ENCODE measurements at places on chromosomes 1 and 21.

- no peak for DNase-seq
Measured at GRCh38 chr1:193411714-193412113, 225.3 kb upstream of the B3GALT2 start.

DNA sequence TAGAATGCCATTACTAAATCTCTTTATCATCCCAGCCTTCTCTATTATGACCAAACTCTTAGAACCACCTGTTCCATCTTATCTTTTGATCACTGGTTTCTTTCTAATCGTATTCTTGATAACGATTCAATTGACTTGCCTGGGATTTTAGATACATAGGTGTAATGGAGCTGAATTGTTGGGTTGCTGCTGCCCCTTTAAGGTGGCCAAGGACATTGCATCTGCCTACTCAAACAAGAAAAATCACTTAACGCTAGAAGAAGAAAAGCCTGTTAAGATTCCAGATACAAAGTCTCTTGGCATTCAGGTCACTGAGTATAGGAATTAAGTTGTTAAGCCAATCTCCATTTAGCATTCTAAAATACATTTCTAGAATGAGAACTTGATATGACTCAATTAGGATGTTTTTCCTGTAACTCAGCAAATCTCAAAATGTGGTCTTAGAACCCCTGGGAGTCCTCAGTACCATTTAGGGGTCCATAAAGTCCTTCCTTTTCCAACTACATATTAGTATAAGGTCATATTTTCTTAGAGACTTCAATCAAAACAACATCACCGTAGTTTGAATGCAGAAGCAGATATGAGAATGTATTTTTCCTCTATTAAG is 12.4 kb downstream of the NEXN start:
- peak; percentile 22 for DNase-seq

- DNase-seq: no peak
Measured at GRCh38 chr1:220717800-220718640, 27.9 kb downstream of the C1orf115 start.

DNA sequence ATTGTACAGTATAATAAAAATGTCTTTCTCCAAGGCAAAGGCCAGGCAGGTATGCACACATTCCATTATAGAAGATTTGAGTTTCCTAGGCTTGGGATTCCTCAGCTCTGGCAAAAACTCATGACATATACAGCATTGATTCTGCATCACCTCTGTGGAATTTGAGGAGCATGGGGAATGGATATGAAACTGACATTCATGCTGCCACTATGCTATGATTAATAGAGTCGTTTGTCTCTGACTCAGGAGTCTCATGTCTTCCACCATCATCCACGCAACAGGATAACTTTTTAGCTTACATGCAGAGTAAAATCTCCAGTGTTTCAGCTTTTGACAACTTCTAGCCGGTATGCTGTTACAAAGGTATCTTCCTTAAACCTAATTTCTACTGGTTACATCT is 49.8 kb upstream of the ADORA3 start:
- DNase-seq: no peak

GRCh38 chr1:34984435-34984792 is 733 bp downstream of the TMEM35B start:
- no peak for DNase-seq

DNA sequence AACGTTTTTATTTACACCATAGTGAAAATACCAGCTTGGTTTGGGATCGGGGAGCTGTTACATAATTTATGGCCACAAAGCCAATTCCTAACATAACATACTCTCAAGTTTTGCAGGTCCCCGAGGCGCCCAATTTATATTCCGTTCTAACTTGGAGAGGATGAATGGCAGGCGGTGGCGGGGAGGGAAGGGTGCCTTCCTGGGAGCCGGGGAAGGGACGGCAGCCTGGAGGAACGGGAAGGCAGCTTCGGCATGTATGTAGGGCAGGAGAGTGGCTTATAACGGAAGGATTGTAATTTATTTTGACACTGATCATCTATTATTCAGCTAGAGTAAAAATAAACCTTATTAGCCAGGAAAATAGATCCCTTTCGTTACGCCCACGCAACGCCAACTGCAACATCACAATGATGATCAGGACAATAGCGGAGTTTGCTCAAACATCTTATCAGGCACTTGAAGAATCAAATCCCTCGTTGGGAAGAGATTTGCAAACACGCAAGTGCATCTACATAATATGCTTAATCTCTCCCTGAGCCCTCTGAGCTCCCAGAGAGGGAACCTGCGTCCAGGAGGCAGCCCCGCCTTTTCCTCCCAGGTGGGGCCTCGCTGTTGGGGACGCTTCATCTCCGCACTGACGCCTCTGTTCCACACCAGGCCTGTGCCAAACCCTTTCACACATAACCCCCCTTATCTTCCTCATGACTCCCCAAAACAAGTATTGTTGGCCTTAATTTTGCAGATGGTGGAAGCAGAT is 93.7 kb upstream of the C1orf174 start:
- DNase-seq: no peak

GRCh38 chr1:201310986-201311355 is 27.7 kb downstream of the PKP1 start:
- DNase-seq: no peak

- DNase-seq: peak; percentile 32
Measured at GRCh38 chr1:157170677-157171515, 32.7 kb upstream of the ETV3 start.

DNA sequence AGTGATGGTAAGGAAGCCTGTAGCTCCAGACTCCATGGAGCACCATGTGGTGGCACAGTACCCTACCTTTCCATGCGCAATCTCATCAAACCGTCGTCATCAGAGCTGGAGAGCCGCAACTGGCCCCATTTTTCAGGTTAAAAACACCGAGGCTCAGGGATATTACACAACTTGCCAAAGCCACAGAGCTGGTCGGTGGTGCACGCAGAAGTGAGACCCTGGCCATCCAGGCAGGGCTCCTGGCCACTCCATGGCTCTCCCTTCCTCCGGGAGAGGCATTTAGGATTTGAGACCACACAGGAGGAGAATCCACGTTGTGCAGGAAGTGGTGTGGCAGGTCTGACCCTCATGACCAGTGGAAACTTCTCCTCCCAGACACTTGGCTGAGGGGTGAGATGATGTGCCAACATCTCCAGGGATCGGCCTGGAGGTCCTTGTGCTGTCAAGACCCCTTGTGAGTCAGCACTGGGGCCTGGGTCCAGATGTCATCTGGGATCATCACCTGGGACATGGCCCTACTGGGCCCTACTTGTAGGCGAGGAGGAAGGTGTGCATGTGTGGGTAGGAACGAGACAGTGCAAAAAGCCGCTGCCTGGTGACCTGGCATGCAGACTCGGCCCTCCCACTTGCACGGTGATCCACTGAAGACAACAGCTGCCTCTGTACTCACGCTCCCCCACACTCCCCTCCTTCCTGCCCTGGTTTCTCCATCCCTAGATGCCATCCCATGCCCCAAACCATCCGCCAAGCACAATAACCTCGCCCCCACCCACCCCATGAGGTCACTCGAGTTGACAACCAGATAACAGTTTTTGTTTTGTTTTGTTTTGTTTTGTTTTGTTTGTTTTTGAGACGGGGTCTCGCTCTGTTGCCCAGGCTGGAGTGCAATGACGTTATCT is 10.4 kb downstream of the TFF3 start:
- DNase-seq: no peak

DNA sequence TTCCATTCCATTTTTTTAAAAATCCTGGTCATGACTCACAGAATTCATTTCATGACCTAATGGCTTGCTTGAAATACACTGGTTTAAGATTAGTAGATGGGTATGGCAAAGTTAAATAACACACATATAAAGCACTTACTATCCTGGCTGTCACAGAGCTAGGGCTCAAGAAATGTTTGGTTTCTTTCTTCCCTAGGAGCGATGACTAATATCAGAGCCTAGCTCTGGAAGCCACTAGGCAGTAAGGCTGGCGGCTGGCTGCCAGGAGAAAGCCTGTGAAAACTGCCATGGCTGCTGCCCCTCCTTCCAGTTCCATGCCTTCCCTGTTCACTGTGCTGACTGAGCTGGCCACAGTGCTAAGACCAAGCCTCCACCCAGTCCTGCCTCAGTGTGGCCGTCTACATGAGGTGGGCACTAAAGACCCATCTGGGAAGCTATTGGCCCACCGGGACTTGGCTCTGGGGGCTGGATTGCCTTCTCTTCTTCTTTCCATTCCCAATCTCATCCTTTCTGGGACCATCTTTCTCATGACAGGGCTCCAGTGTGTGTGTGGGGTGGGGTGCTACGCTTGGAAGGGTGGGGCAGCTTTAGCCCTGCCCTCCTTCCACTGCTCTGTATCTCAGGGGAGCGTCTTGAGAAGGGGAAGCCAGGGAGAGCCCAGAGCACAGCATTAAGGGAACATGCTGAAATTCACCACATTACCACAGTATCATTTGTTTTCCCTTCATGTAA is 10.8 kb upstream of the ASCL5 start:
- no peak for DNase-seq

DNA sequence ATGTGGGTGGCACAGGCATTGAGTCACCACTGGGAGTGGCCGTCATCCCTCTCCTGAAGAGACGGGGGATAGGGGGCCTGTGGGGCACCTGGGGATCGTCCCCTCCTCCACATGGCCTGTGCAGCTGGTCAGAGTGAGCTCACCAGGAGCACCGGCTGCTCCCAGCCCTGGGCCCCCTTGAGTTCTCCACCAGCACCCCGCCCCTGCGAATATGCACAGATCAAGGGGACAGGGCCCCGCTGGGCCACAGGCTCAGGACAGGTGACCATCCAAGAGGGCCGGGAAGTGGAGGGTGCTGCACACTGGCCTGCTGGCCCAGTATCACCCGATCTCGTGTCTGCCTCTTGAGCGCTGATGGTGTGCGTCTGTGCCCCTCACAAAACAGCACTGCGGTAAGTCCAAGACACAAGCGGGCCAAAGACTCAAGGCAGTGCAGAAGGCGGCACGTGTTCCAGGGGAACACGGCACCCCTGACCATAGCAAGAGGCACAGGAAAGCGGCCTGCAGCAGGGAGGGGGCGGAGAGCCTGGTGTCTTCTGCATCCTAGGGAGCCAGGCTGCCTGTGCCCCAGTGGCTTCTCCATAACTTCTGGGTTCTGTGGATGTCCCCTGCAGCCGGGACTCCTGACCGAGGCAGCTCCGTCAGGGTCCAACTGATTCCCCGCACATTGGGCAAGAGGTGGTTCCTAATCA is 18.1 kb upstream of the TSPEAR start:
- DNase-seq: no peak

DNA sequence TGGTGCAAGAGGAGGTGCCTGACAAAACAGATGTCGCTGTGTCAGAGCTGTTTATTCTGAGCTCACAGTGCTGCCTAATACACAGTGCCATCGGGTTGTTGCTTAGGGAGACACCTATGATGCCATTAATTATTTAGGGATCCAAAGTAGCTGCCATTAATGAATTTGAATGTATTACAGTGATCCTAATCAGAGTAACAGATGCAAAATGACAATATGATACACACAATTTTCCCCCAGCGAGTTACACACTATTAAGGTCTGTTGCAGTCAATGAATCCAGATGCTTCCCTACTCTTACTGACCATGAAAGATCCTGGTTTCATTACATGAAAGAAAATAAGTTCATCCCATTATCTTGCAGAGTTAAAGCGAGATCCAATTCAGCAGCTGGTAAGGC is 91.3 kb downstream of the RWDD3 start:
- no peak for DNase-seq

- no peak for DNase-seq
Measured at GRCh38 chr21:42737951-42738590, 84.7 kb downstream of the PDE9A start.

- DNase-seq: no peak
Measured at GRCh38 chr21:25384782-25385181, 222.5 kb downstream of the MRPL39 start.

- peak; percentile 63 for DNase-seq
Measured at GRCh38 chr1:181166377-181167196, 78.1 kb downstream of the IER5 start.

GRCh38 chr1:1906185-1907097 is 8.6 kb upstream of the CALML6 start:
- peak; percentile 76 for DNase-seq

- no peak for DNase-seq
Measured at GRCh38 chr1:27868556-27868931, 3.8 kb upstream of the THEMIS2 start.
